ENCODE measurements at places on chromosomes 12 and 14.

- DNase-seq = no peak
Observed at GRCh38 chr14:105126981-105127329, 41.6 kb downstream of the JAG2 start.

GRCh38 chr12:107917912-107918800 is 143.7 kb downstream of the ASCL4 start:
- no peak for DNase-seq

GRCh38 chr12:69085852-69086251 is 152.9 kb upstream of the CPM start:
- no peak for DNase-seq

DNA sequence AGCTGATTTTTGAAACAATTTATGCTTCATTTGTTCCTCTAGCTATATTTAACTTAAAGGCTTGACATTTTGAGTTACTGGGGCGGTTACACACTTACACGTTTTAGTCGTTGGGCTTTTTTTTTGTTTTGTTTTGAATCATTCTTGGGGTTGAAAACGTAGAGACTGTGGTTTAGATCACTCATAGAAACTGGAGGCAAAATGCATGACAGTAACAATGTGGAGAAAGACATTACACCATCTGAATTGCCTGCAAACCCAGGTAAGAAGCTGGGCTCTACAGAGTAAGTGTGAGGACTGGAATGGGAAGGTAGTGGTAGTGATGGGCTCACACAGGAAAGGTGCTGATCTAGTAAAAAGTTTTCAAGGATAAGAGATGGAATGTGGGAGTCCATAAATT is at the start of gene CLEC2D:
Gene CLEC2D, plus strand, starts transcription at position 180 of the 400 bp plus-strand sequence. Its CDS starts 22 bp downstream, at position 202.
- DNase-seq = peak; percentile 78

GRCh38 chr14:72744416-72745120 is 149.3 kb downstream of the DPF3 start:
- no peak for DNase-seq
